ENCODE measurements at places on chromosomes 16 and 17.

GRCh38 chr17:55037828-55038227, 69.3 kb downstream of the STXBP4 start:
- ATAC-seq = peak; percentile 57

DNA sequence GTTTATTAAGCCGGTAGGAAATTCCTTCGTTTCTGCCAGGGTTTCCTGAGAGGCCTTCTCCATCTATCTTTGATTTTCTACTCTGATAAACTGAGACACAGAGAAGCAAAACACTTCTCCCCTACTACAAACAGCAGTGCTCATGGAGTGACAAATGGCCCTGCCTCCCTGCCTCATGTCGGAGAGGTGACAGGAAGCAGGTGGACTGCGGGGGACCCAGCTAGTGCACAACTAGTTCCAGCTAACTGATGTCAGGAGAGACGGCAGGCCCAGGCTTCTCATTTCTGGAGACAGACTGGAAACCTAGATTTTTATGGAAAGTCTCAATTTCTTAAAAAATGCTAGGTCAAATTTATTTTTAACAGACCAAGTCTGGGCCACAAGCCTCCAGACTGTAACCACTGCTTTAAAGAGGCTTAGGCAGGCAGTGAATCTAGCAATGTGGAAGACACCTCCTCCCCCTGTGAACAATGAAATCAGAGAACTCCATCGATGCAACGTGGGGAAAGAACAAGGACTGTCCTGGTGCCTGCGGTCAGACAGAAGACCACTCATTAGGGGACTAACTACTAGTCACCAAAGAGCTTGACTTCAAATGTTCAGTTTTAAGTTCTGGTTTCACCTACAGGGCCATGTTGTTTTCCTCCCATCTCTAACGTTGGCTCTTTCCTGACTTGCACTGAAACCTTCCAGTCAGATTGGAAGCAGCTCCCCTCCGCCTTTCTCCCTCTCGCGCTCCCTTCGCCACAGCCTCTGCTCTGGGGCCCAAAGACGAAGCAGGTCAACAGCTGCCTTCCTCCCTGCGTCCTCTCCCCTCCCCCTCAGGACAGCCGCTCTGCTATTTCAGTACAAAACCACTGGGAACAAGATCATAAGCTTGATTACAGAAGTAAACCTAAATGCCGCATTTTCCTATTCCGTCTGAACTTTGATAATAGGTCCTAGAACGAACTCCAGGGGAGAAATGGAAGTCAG, 17.6 kb downstream of the GTF3C1 start:
- ATAC-seq = no peak

DNA sequence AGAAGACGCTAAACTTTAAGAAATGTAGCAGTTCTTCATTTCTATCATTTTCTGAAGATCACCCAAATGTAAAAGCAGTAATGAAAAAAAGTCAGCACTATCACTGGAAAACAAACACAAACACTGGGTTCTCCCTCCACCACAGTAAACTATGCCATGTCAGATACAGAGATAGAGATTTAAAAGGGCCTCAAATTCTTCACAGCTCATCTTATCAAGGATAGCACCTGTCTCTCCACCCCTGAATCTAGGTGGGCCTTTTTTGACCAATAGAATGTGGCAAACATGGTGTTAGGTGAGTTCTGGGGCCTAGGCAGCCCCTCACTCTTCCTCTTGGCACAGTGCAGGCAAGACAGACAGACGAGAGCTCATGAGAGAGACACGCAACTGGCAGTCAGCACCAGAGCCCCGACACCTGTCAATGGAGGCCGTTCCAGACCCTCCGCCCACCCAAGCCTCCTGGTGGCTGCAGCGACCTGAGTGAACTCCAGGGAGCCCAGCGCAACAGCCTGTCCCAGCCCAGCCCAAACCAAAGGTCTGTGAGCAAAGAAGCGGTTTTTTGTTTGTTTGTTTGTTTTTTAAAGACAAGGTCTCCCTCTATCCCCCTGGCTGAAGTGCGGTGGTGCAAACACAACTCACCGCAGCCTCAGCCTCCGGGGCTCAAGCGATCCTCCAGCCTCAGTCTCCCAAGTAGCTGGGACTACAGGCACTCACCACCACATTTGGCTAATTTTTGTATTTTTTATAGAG, 79.8 kb downstream of the TBC1D16 start:
- ATAC-seq = no peak

- ATAC-seq = no peak
Measured at GRCh38 chr16:73717266-73717974, 579.2 kb upstream of the PSMD7 start.

- ATAC-seq = peak; percentile 76
Measured at GRCh38 chr16:9135797-9136196, 44.4 kb downstream of the HAPSTR1 start.
